ENCODE measurements at places on chromosomes 7 and 10.

DNA sequence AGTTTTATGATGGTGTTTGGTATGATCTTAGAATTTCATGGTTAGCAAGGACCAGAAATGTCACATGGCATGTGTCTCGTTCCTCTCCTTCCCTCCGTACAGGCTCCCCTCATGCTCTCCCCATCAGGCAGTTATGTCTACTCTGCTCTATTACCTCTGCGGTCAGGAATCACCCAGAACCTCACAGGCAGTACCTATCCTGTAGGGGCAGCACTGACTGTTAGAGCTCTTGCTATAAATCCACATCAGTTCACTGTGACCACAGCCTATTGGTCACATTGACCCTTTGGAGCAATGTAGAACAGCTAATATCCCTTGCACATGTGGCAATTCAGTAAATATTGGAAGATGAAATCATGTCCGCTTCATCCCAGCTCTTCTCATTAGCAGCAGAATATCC is 151.8 kb downstream of the WNT2 start:
- no peak for DNase-seq

- DNase-seq = no peak
Measured at GRCh38 chr10:929960-930624, 1.4 kb downstream of the LARP4B start.

GRCh38 chr7:29000717-29001076 is 42.6 kb upstream of the TRIL start:
- no peak for DNase-seq

DNA sequence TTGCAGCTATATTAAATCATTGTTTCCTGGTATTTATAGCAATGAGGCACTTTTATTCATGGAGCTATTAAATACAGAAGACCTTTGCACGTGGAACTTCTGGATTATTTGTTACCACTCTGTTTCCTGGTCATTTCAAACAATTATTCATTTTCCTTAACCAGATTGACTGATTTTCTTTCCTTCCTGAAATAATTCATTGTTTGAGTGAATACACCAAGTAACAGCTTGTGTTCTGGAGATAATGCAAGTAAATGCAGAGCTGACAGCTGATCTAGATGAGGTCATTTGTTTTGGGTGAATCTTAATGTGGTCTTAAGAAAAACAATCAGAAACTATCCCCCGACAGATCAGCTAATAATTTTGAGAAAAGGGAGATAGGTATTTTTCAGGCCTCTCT is 497.7 kb downstream of the KIF20B start:
- no peak for DNase-seq

GRCh38 chr7:1386623-1387220 is 72.5 kb downstream of the MICALL2 start:
- DNase-seq = no peak

GRCh38 chr10:119644994-119645393 is 6.2 kb upstream of the BAG3 start:
- no peak for DNase-seq

DNA sequence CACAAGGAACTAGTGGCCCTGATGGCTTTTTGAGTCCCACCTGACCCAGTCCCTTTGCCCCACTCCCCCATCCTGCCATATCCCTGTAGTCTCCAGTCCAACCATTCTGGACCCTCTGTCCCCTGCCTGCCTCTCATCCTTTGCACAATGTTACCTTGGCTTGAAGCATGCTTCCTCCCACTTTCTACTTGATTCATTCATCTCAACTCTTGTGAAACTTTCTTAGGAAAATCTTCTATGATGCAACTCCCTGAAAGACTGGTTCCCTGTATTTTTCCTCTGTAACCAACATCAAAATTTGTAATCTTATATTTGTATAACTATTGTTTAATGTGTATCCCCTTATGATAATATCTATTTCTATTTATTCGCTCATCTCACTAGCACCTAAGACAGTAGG is 151.5 kb downstream of the LRRTM3 start:
- DNase-seq = no peak

- no peak for DNase-seq
Measured at GRCh38 chr10:1243486-1244234, 187.5 kb downstream of the WDR37 start.

DNA sequence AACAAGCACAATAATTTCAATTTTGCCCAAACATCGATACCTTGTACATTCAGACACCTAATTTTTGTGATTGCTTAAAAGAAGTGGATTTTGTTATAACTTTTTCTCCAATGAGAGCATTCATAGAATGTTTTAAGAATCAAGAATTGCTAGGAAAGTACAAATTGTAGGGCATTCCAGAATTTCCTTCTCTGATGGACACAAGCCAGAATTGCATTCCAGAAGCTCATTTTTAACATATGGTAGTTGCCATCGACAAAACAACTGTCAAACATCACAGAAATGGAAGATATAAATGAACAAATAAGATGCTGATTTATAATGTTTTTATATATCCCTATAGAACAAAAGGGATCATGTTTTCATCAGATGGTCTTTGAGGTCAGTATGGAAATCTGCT is 258.4 kb upstream of the NPVF start:
- DNase-seq = no peak

- no peak for DNase-seq
Measured at GRCh38 chr7:2939193-2939885, 95.2 kb upstream of the GNA12 start.

DNA sequence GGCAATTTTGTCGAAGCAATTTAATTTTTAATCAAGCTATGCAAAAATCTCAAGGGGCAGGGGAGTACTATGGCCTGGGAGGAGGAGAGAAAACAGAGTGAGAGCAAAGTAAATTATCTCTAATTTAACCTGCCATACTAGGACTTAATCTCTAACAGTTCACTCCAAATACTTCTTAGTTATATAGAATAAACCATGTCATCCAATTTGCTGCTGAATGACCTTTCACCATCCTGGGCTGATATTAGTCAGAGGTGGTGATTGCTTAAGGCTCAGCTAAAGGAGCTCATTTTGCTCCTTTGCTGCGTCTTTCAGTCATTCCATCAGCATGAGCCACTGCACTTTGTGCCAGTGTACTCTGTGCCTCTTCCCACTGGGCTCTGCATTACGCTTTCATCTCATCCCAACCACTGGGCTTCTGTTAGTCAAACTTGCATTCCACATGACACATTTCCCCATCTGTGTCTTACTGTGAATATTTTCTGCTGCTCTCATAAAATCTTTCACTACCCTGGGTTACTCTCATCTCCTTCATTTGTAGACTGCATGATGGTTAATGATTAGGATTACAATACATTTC is 84.3 kb downstream of the CD36 start:
- DNase-seq = no peak

DNA sequence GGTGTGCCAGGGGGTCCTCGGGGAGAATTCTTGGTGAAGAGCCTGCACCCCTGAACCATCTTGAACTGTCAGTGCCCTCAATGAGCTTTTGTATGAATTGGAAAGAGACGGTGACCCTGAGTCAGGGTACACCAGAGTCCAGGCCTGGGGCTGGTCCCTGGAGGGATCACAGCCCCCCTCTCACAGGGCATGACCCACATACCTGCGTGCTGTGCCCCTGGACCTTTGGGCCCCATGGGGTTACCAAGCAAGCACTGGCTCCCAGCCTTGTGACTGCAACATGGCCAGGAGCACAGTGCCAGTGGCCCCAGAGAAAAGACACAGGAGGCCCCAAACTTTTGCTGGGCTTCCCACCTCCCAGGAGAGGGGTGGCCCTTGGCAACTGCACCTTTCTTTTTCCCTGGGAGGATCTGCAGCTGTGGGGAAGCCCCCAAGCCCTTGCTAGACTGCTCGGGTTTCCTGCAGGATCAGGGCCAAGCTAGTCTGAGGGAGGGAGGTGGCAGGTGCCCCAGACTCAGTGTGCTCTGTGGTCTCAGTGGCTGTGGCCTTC is 153.5 kb downstream of the ZNF248 start:
- DNase-seq = no peak

DNA sequence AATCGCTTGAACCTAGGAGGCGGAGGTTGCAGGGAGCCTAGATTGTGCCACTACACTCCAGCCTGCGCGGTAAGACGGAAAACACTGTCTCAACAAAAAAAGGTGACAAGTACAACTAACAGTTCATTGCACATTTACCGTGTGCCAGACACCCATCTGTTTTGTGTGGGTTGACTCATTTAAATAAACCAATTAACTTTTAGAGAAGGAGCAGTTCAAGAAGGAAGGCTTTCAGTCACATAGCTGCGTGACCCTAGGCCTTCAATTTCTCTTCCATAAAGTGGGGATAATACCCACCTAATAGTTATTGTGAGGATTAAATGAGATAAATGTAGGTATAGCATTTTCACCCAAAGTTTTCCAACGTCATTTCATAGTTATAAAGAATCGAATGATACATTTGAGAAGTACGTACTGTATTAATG is 52.3 kb upstream of the KDM7A start:
- no peak for DNase-seq

- DNase-seq = no peak
Measured at GRCh38 chr10:69974551-69975155, 78.0 kb upstream of the MACROH2A2 start.

GRCh38 chr10:21202776-21203462 is 305.8 kb upstream of the NEBL start:
- no peak for DNase-seq

- no peak for DNase-seq
Measured at GRCh38 chr7:110157631-110158362, 933.1 kb upstream of the LRRN3 start.

DNA sequence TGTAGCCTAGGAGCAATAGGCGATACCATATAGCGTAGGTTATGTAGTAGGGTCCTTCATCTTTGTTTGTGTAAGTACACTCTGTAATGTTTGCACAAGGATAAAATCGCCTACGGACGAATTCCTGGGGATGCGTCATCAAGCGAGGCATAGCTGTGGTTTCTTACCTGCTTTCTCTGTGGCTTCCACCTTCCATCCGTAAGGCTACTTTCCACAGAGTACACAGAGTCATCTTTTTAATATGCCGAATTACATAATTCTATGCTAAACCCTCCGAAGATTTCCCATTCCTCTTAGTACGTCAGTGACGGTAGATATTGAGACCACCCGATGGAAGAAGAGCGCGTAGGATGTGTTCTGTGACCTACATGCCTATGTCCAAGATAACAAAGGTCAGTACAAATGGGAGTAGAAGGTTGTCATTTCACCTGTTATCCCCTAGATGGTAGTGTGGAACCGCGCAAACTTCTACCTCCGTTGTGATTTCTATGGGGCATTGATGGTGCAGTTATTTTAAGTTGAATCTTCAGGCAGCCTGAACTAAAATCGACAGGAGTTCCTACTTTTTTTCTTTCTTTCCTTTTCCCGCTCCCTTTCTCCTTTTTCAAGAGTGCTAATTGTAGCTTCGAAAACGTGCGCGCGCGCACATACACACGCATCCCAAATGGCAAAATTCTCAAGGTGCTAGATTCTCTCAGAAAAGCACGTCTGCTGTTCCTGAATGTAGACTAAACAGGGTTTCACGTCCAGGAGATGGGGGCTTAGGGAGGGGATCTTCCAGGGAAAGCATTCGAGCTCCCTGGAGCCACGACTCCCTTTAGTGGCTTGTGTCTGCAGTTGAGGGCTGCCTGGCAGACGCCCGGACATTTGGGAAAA is 111.7 kb upstream of the MBL2 start:
- no peak for DNase-seq

DNA sequence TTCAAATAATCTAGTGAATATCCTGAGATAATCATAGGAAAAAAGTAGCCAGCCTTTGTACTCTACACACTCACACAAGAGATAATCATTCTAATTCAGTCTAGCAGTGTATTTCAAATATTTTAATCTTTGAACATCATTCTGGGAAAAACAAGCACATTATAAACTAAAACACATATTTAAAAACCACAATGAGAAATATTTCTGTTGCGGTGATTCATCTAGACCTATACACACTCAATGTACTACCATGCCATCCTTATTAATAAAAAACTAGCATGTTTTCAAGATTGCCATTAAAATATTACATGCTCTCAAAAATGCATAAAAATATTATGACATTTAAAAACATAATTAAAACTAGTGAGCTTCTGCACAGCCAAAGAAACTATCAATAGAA is 11.8 kb downstream of the COG5 start:
- no peak for DNase-seq

DNA sequence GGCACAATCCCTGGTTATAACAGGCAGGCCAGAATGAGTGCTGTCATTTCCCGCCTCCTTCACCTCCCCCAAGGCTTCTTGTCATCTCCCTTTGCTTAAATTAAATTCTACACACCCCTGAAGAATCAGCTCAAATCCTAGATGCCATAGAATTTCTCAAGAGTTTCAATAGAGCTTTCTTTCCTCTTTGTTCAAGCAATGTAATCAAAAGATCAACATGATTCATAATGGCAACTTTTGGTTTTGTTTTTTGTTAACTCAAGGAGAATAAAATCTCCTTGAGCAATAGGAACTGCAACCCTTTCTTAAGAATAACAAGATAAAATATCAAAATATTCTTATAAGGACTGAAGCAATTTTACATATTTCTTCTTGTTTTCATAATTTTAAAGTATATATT is 180.8 kb upstream of the CDK1 start:
- DNase-seq = no peak

DNA sequence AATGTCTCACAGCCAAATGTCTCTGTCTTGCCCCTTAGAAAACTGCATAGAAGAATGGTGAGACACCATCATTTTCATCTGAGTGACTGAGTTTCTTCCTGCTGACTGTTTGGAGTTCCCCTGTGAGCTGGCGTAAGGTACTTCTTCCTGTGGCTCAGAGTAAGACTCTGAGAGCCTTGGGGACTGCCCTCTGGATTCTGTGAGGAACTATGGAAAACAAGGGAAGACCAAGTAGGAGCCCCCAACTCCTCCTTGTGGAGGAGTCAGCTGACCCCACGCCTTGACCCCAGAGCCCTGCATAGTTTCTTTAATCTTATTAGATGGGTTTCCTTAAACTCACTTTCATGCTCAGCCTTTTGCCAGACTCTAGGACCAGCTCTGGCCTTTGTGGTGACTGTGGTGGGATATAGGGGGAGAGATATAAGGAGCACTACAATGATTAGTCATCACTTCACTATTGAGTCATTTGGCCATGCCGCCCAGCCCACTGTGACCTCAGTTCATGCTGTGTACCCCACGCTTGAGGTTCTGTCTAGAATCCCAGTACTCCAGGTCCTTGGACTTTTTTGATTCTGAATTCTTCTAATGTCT is 51.8 kb upstream of the FAM133B start:
- DNase-seq = no peak

GRCh38 chr10:86855513-86855912 is 99.1 kb downstream of the BMPR1A start:
- DNase-seq = no peak

Data from substantia nigra (tissue), 51 donors.